Stimulated activated CD4-positive, alpha-beta T cell treated with anti-CD3 and anti-CD28 coated beads, TNF-alpha, amount 100 ng/mL, for 24 hours (primary cell): ENCODE measurements at places on chromosomes 5 and 9.
A peak's percentile ranks its signal among the peaks of the same experiment; 100 is the strongest.

DNA sequence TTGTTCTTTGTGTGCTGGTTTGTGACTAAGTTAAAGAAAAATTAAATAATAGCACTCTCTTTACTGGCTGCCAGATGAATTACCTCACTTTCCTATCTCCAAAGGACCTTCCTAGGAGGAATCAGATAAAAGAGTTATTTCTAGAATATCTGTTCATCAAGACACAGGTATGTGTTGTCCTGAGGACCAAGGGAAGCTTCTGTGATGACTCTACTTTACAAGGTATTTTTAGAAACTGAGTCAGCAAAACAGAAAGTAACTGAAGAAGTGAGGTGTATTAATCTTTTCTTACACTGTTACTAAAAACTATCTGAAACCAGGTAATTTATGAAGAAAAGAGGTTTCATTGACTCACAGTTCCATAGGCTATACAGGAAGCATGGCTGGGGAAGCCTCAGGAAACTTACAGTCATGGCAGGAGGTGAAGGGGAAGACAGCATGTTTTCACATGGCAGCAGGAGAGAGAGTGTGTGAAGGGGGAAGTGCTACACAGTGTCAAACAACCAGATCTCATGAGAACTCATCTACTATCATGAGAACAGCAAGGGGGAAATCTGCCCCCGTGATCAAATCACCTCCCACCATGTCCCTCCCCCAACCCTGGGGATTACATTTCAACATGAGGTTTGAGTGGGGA, 189.2 kb upstream of the DMAC1 start:
- DNase-seq: no peak

GRCh38 chr5:55625913-55626312, 86.2 kb downstream of the SLC38A9 start:
- no peak for DNase-seq

GRCh38 chr5:149930043-149930748, 14.4 kb downstream of the PDE6A start:
- no peak for DNase-seq

GRCh38 chr5:6868575-6869215, 155.5 kb downstream of the TENT4A start:
- no peak for DNase-seq

DNA sequence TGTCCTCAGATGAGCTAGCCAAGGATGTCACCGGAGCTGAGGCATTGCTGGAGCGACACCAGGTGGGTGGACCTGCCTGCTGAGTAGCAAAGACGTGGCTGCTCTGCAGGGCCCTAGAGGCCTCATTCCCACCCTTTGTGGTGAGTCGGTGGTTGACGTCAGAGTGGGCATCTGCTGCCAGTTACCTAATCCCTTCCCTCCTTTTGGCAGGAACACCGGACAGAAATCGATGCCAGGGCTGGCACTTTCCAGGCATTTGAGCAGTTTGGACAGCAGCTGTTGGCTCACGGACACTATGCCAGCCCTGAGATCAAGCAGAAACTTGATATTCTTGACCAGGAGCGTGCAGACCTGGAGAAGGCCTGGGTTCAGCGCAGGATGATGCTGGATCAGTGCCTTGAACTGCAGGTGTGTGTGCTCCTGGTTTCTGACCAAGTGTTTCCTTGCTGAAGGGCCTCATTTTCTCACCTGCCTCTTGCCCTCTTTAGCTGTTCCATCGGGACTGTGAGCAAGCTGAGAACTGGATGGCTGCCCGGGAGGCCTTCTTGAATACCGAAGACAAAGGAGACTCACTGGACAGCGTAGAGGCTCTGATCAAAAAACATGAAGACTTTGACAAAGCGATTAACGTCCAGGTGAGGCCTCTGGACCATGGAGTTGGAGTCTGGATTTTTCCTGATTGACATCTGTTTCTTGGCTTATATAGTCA, 48.9 kb downstream of the DYNC2I2 start:
- DNase-seq: no peak

DNA sequence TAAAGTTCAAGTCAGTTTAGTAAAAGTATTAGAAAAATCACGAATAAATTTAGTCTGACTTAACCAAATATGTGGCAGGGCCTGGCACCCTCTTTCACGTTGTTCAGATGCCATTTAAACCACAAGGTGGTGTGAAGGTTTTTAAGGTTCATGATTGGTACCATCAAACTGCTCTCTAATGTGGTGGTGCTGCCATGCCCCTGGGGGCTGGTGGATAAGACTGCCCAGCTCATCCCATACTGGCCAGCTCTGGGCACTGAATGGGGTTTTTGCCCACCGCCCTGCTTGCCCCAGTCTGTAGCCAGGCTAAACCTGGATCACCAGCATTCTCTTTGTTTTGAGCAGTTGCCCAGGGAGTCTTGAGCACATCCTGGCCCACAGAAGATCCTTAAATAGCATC, 159.3 kb downstream of the GABBR2 start:
- no peak for DNase-seq

DNA sequence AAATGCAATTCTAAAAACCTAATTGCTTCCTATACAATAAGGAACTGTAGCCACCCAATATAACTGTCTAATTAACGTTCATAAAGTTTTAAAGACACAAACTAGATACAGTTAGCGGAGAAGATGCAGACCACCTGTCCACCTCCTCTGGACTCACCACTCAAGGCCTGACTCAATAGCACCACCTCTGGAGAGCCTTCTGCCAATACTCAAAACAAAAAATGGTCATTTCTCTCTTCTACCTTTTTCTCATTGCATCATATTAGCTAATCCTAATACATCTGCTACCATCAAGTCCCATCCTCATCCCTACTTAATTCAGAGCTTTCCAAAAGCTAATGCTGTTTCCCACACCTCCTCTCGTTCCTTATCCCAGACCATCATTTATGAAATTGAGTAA, 159.9 kb downstream of the MLLT3 start:
- DNase-seq: no peak

GRCh38 chr9:107700847-107701246, 211.3 kb upstream of the KLF4 start:
- no peak for DNase-seq

- DNase-seq: no peak
These were observed 19.1 kb downstream of the FGD3 start for GRCh38 chr9:92966518-92966800.

- DNase-seq: no peak
These were observed at the start of gene DMRT1 for GRCh38 chr9:841371-842209. TSS of gene DMRT1 (plus strand) at chr9:841697. CDS start at chr9:841839, 142 bp downstream.

GRCh38 chr9:100803956-100804355, 224.6 kb upstream of the PLPPR1 start:
- no peak for DNase-seq

- DNase-seq: no peak
These were observed 14.4 kb upstream of the GDA start for GRCh38 chr9:72134801-72135200.

- no peak for DNase-seq
These were observed 19.6 kb downstream of the SPRY4 start for GRCh38 chr5:142305211-142305610.

GRCh38 chr9:124218438-124218982, 39.2 kb upstream of the NEK6 start:
- peak; percentile 43 for DNase-seq

DNA sequence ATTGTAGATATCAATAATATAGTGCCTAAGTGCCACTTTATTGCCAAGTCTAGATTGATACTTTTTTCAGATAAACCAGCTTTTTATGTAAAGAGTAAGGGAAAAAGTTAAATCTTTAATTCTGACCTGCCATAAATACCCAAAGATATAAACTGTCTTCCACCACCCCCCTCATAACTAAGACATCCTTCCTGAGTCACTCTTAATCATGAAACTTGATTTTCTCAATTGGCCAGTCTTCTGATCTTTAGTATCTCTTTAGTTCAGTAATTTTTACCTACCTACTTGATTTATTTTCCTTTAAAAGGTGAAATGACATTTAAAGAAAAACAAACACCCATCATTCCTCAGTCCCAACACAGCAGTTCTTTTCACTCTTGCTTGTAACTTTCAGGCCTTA, 21.8 kb downstream of the C5orf22 start:
- no peak for DNase-seq

DNA sequence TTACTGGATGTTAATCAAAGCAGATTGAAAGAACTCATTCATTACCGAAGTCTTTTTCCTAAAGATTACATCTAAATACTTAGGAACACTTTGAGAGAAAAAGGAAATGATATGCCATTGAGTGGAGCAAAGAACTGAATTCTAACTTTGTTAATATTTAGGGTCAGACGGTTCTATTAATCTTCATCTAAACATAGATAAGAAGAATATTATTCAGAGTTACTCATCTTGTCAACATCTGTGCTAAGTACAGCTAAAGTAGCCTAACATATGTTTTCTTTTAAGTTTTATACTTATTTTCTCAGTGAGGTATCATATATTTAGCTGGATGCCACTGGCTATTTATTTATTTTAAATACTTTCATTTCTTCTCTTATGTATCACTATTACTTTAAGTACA, 1763.7 kb downstream of the EFNA5 start:
- DNase-seq: no peak

DNA sequence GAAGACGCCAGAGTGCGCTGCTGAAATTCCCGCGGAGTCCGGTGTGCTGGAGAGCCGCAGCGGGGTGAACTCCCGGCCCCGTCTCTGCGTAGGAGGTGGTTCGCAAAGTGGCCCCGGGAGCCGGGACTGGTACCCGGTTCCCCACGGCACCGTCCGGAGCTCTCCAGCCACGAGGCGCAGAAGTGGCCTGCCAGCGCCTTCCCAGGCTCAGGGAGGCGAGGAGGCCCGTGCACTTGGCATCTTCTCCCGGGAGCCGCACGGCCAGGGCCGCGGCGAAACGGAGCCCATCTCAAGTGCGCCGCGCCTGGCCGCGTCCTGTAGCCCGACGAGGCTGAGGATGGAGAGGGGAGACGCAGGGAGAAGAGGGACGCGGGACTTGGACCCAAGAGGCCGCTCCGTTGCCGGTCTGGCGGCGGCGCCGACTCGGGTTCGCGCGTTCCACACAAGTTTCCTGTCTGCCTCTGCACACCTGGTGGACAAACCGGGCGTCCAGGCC, 1.1 kb upstream of the IRX1 start:
- no peak for DNase-seq

DNA sequence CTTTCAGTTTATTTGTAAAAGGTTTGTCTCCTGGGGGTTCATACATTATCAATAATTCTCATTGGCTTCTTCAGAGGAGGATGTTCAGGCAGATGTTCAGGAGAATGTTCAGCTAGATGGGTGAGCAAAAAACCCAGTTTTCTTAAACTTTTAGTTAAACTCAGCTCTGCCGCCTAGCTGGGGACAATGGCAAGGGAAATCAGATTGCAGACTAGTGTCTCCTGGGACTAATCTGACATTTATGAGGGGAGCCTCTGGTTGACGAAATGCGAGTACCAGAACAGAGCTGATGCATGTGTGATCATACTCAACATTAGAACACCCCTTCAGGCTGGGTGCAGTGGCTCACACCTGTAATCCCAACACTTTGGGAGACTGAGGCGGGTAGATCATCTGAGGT, 314.4 kb downstream of the ARL15 start:
- no peak for DNase-seq

- no peak for DNase-seq
These were observed 17.6 kb upstream of the RECK start for GRCh38 chr9:36018891-36019720.

GRCh38 chr5:135988546-135988945, 33.8 kb upstream of the LECT2 start:
- DNase-seq: no peak

GRCh38 chr9:133320421-133320881, 15.5 kb downstream of the SURF6 start:
- no peak for DNase-seq

DNA sequence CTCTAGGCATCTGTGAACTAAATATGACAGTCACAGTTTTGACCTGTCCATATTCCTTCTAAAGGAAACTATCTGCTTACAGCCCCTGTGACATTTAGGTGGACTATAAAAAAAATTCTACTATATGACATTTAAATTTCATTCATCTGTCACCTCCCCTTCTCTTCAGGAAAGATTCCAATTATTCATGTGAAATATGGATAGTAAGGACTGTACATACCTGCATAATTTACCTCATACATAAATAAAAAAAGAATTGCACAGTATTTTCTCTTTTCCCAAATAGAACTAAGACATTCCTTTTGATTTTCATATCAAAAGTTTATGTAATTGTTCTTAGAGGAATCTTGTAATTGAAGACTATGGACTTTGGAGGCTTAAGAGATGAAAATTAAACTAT, 192.3 kb upstream of the GRIN3A start:
- no peak for DNase-seq

DNA sequence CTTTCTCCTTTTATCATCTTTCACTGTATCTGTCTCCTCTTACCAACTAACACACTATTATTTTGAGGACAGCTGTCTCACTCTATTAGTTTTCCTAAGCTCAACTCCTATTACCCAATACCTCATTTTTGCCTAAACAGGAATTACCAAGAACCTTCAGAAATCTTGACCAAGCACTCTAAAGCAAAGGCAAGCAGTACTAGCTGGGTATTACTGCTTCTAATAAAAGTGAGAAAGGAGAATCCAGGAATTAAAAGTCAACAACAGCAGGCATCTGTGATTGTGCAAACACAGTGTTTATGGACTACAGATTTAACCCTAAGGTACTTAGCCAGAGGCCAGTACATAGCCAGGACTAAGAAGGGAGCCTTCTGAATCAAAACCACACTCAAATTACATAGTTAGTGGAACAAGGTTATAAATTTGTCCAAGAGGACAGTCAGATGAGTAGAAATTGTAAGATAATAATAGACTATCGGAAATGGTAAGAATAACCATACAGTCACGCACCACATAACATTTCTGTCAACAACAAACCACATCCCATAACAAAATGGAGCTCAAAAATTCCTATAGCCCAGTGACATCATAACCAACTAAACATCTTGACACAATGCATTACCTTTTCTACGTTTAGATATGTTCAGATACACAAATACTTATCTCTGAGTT, 8.3 kb downstream of the RFX3 start:
- no peak for DNase-seq

GRCh38 chr5:132221781-132222648, 5.6 kb downstream of the P4HA2 start:
- DNase-seq: no peak

DNA sequence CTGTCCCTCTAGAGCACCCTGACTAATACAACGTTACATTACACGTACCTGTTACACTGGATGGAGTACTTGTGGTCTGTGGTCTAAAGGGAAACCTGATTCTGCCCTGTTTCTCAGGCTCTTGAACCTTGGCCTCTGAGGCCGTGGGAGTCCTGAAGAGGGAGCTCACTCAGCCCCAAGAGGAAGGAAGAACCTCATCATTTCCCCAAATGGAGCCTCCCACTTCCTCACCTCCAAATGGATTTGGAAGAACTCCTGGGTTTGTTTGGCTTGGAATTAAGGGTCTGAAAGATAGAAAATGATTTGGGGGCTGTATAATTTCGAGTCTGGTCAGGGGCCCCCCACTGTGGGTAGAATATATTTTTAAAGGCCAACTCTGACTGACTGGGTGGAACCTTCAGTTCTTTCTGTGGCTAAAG, 200.2 kb downstream of the SEMA6A start:
- DNase-seq: no peak

- no peak for DNase-seq
These were observed 86.0 kb downstream of the ZNF608 start for GRCh38 chr5:124660229-124661093.

- DNase-seq: no peak
These were observed 55.0 kb upstream of the IER5L start for GRCh38 chr9:129232839-129233591.

- no peak for DNase-seq
These were observed 52.1 kb downstream of the GRIA1 start for GRCh38 chr5:153542536-153542935.

GRCh38 chr5:73542020-73542419, 23.4 kb downstream of the ANKRA2 start:
- DNase-seq: no peak
